ENCODE measurements at places on chromosomes 5 and 9.

DNA sequence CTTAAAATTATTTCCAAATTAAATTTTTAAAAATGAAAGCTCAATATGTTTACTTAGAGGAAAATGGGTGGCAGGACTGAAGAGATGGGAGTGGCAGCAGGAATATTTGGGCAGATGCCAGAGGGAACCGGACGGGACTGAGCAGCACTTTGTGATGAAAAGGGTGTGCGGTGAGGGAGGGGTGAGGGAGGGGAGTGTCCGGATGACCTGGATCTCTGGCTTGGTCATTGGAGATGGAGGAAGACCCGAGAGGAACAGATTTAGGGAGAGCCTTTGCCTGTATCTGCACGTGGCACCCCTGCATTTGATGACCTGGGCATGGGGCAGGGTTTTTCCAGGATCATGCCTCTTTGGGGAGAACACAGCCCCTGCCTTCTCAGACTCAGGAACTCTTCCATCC, 201.1 kb upstream of the MVB12B start:
- no peak for DNase-seq

GRCh38 chr5:122471031-122471751, 159.2 kb downstream of the SNCAIP start:
- DNase-seq, result no peak

DNA sequence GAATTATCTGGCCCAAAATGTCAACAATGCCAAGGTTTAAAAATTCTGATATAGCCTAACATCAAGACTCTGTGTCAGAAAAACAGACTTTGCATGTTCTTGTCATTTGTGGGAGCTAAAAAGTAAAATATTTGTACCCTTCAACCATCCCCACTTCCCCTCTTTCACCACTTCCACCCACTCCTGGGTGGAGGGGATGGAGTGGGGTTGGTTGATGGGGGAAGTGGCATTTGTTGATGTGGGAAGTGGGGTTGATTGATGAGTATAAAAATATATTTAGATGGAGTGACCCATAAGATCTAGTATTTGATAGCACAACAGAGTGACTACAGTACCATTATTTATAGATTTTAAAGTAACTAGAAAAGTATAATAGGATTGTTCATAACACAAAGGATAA, 55.0 kb upstream of the C9orf72 start:
- DNase-seq, result no peak

DNA sequence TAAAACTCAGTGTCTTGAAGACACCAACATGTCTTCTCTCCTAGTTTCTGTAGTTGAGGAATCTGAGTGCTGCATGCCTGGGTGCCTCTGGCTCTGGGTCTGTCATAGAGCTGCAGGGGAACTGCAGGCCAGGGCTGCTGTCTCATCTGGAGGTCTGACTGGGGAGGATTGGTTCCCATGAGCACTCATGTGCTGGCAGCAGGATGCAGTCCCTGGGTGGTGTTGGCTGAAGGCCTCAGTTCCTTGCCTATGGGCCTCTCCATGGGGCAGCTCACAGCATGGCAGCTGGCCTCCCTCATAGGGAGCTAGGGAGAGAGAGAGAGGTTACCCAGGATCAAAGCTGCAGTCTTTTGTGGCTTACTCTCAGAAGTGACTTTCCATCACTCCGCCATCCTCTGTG, 22.6 kb downstream of the UBE2QL1 start:
- DNase-seq, result no peak

DNA sequence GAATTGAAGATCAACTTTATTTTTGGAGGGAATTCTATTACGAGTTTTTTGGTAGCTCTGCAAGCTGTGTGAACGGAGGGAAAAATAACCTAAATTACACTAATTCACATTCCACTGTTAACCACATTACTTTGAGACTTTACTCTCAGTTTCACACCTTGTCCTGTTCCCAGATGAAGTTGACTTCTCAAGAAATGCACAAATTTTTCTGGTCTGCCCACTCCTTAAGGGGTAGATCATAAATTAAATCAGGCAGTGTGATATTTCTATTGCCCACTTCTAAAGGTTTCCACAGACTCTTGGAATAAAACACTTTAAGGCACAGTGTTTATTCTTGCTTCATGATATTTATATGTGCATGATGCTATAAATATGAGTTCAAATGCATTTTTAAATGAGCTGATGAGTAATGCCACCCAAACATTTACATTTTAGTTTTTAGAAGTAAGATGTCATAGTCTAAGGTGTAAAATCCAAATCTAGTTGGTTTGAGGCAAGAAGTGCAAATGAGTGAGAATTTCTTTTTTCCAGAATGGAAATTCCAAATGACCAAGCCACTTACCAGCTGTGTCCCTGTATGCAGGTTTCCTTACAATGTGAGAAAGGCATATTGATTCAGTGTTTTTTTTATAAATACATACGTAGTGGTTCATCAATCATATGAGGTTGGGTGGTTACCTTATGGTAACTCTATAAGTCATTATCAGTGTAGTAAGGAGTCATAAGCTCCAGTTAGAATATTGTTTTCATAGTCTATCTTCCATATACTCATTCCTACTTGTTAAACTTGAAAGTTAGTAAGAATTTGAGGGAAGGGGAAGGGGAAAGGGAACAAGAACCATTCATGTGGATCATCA, 437.7 kb upstream of the MEF2C start:
- DNase-seq, result no peak

GRCh38 chr9:95565982-95566381, 49.2 kb upstream of the PTCH1 start:
- no peak for DNase-seq

- no peak for DNase-seq
Observed at GRCh38 chr9:3857673-3858072, 331.9 kb upstream of the RFX3 start.

- no peak for DNase-seq
Observed at GRCh38 chr5:142056816-142057696, 44.2 kb upstream of the GNPDA1 start.

DNA sequence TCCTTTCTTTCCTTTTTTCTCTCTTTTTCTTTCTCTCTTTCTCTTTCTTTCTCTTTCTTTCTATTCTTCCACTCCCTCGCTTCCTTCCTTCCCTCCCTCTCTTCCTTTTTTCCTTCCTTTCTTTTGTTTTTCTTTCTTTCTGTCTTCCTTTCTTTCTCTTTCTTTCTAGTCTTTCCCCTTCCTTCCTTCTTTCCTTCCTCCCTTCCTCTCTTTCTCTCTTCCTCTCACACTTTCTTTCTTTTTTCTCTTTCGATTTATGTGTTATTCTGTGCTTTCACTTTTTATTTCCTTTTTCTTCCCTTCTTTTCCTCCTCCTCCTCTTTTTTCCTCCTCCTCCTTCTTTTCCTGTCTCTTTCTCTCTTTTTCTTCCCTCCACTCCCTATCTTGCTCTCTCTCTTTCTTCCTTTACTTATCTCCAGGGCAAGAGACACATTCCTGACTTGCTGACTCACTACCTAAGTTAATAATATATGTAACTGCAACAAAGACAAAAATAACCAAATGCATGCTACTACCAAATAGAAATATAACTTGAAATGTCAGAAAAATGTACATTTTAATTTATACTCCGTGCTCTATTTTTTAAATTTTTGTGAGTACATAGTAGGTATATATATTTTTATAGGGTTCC, 445.5 kb downstream of the GABRG2 start:
- no peak for DNase-seq

- DNase-seq, result no peak
Observed at GRCh38 chr5:15012061-15012460, 140.5 kb upstream of the ANKH start.

DNA sequence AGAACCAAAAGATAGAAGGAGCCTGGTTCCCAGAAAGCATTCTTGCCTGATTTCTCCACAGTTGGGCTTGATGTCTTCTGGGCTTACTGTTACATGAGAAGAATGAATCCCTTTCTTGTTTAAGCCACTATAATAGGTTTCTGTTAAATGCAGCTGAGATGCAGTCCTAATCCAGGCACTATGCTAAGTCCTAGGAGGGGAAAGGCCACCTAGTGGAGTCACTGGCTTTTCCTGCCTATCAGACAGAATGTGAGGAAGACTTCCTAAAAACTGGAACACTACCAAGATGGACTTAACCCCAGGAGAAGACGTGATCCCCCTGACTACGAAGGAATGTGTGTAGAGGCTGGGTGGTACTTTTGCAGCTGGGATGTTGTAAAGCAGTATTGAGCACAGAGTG, 34.3 kb upstream of the FSD1L start:
- no peak for DNase-seq

DNA sequence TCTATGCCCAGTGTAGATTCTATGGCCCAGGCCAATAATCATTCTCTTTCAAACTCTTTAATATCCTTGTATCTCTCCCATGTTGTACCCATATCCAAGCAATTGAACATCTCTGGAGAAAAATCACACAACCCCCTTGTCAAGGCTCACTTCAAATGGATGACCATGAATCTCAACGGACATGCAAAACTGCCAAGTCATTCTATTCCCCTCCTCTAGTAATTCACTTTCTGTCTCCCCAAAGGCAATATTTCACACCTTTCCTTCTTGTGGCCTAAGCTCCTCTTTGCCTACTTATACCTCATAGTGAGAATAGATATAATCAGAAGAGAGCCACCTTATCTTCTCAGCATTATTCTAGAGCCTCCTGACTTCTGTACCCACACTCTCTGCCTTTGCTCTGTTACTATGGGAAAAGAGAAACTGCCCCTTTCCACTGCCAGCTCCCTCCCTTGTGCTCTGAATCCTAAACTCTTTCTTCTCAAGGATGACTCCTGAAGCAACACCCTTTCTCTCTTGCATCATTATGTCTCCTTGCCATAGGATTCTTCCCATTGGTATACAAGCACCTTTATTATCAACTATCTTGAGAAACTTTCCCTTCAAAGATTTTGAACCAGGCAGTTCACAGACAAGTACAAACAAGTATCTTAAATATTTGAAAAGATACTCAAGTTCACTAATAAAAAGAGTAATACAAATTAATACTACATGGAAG, 66.1 kb downstream of the RPS23 start:
- no peak for DNase-seq

DNA sequence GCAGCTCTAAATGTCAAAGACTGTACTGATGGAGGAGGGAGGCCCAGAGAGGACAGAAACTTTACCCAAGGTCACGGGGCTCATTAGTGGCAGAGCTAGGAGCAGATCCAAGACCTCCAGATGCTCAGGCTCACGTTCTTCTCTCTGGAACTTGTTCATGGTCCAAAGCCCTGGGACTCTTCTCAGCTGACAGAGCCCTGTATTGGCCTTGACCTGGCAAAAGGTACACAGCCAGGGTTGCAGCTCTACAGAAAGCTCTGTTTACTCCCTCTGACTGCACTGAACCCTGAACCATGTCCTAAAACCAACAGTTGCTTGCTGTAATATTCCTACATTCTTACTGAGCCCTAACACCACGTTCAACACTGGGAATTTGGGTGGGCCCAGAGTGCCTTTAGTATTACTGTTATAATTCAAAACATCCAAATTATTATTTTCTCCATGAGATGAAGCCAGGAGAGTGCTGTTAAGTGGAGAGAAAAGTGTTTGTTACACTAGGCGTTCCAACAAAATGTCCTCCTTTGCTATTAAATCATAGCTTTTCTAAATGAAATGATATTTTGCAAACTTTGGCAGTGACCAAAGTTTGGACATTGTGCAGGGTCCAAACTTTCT, 602.4 kb upstream of the CLINT1 start:
- DNase-seq, result no peak

- DNase-seq, result no peak
Observed at GRCh38 chr5:5983261-5983980, 394.9 kb downstream of the MED10 start.

DNA sequence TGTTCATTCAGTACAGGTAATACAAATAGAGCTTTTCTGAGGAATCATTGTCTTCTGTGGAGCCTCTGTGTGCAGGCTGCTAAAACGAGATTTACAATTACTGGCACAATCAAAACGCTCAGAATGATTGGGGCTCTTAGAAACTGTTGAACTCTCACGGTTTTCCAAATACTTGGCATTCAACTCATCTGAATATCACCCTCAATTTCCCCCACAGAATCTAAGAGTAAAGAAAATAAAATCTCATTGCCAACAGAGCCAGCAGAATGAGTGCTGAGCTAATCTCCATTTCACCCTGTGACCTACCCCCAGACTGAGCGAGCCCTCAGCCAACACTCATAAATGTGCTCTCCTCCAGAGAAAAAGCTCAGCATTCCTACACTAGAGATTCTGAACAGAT, 35.3 kb upstream of the TMED7 start:
- DNase-seq, result no peak

DNA sequence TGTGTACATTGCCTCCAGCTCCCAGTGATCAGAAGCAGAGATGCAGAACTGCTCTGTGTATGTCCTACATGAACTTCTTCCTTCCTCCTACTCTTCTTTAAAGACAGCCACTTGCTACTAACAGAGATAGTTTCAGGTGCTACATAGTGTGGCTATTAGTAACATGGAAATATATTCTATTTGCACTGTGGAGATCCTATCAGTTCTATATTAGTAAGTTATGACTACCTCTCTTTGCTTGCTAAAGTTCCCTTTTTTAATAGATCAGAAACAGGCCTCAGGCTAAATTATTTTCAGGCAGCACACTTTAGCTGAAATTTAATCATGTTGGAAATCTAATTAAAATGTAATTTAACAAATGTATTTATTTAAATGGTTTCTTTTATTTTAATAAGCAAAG, 64.4 kb upstream of the TNFSF8 start:
- no peak for DNase-seq

DNA sequence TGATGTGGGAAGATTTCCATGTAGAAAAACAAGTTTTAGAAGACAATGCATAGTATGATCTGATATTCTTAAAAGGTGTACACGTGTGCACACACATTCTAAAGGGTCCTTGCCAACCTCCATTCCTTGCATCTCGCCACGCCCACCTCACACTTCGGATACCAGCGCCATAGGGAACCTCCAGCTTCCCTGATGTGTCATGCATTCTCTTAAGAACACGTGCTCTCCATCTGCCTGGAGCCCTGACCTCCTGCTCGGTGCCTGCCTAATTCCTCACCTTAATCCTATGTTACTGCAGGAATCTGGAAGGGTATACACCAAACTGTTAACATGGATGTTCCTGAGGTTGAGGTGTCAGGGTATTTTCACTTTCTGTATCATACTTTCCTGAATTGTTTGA, 63.1 kb downstream of the PTCD2 start:
- no peak for DNase-seq

- DNase-seq, result no peak
Observed at GRCh38 chr9:129554649-129555048, 66.3 kb downstream of the C9orf50 start.

GRCh38 chr9:114737118-114737517, 55.1 kb upstream of the TEX48 start:
- DNase-seq, result no peak

DNA sequence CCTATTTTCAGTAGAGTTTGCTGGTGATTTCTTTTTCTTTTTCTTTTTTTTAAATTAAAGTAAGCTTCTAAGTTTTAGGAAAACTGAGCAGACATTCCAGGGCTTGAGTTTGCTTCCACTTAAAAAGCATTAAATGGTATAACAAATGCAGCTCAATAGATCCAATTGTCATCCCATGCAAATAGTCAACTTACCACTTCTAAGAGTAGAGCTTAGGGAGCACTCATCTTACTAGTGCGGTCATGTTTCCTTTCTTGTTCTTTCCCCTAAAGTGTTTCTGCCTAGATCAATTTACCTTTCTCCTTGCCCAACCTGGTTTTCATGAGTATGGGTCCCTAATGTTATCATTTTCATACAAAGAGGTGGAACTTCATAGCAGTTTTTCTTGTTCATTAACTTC, 13.0 kb upstream of the CEP120 start:
- no peak for DNase-seq

Measured in naive thymus-derived CD8-positive, alpha-beta T cell (primary cell).